Sigmoid colon (tissue), 7 donors: ENCODE measurements at places on chromosomes 2 and 18. TPM values are rescaled to one million over a fixed set of nuclear protein-coding genes. Genes with fewer than 3 reads are reported as not detected.

The FOXI3 gene
- not detected for total RNA-seq

- H3K27ac ChIP-seq, result no peak overlapping the region
- no peaks in the 10 kb centered on the region for H3K4me1 ChIP-seq
- no peaks in the 10 kb centered on the region for H3K36me3 ChIP-seq
- DNase-seq, result no peak
- H3K4me3 ChIP-seq, result no peak overlapping the region
- no peaks in the 10 kb centered on the region for H3K27me3 ChIP-seq
Measured at GRCh38 chr18:32368991-32369390, 101.7 kb downstream of the GAREM1 start.

DNA sequence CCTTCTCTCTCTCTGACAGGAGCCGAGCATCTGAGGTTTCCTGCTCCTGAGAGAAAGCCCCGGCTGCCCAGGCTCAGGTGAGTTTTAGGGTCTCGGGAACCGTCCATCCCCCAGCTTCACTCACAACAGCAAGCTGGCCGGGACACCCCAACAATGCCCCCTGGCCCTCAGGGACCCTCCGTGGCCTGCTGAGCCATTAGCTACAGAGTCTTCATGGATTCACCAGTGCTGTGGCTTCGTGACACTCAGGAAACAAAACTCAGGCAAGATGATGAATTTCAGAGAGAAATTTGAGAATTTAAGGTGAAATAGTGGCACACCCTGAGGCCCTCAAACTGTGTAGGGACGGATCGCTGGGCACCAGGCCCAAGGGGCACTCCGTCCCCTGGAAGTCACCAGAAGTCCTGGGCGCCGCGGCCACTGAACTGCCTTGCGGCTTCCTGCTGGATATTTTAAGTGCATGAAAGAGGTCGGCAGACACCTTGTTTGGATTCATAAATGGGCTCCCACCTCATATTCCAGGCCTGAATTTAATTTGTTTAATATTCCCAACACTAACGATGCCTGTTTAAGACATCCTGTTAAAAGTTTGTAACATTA is 368.3 kb upstream of the SALL3 start:
- H3K27ac ChIP-seq, result no peak overlapping the region
- DNase-seq, result no peak
- no peaks in the 10 kb centered on the region for H3K4me1 ChIP-seq
- H3K4me3 ChIP-seq, result no peak overlapping the region

DNA sequence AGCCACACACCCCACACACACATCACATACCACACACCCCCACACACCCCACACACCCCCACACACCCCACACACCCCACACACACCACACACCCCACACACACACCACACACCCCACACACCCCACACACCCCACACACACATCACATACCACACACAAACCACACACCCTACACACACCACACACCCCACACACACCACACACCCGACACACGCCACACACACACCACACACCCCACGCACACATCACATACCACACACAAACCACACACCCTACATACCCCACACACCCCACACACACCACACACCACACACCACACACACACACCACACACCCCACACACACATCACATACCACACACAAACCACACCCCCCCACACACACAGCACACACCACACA is 22.4 kb downstream of the TWIST2 start:
- no peaks in the 10 kb centered on the region for H3K36me3 ChIP-seq
- DNase-seq, result no peak
- no peak overlapping the region for H3K4me3 ChIP-seq

DNA sequence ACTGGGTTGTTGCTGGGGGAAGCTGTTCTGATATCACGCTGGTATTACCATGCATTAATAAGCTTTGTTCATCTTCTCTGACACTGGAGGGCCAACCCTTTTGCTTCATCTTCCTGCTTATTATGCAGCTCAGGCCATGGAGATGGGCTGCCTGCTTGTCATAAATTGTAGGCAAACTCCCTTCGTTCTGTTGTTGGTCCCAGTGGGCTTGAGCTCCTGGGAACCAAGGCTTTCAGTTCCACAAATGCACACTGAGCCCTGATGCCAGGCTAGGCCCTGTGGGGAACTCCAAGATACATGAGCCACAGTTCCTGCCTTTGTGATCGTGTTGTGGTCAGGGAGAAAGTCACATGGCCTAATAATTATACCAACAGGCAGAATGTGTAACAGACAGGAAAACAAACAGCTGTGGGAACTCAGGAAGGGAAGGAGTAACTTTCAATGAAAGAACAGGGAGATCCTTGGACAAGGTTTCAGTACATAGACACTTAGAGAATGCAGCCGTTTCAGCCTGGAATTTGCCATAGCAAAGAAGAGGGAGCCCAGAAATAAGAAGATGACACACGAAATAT is 49.0 kb upstream of the BCL2L11 start:
- peak overlapping the region; percentile 26 for H3K27ac ChIP-seq
- H3K4me1 ChIP-seq, result no peaks in the 10 kb centered on the region
- no peaks in the 10 kb centered on the region for H3K36me3 ChIP-seq
- no peak for DNase-seq
- no peak overlapping the region for H3K4me3 ChIP-seq
